ENCODE measurements at places on chromosomes 12 and 14. TPM values are rescaled to one million over a fixed set of nuclear protein-coding genes. Genes with fewer than 3 reads are reported as not detected.

CISTR gene
- not detected for total RNA-seq

PRPH gene
- total RNA-seq, result not detected

CFAP251 gene
- 3.3 TPM for total RNA-seq

IL31 gene
- not detected for total RNA-seq

DPPA3 gene
- total RNA-seq, result not detected

IFI27L2 gene
- total RNA-seq, result 204 TPM

KLHDC2 gene
- total RNA-seq, result 34.0 TPM

TMEM30B gene
- not detected for total RNA-seq

HRK gene
- not detected for total RNA-seq

LHX5 gene
- not detected for total RNA-seq

ABCB9 gene
- total RNA-seq, result 9.6 TPM

KRT6C gene
- total RNA-seq, result not detected

OR9K2 gene
- not detected for total RNA-seq

CIROP gene
- total RNA-seq, result not detected
